ENCODE measurements at places on chromosomes 6 and 20. TPM values are rescaled to one million over a fixed set of nuclear protein-coding genes. Genes with fewer than 3 reads are reported as not detected.

DNA sequence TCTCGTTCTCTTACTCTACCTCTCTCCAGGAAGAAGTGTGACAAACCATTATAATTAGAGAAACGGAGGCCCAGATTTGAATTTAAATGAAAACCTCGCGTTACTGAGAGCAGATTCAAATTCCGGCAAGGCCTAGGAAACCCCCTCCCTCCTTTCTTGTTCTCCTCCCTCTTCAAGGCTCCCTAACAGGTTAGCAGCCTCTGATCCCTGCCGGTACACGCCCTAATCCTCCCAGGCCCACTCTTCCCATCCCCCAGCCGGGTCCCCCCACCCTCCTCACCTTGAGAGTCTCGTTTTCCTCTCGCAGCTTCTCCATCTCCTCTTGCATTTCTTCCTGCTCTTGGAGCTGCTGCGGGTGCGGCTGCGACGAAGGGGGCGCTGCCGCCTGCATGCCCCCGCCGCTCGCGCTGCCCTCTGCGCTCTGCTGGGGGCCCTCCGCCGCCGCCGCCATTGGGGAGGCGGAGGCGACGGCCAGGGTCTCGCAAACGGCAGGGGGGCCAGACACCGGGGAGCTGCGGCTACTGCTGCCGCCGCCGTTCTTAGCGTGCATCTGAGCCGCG lies 3.8 kb downstream of the MTCL3 start:
- no peak for DNase-seq

- no peak for DNase-seq
These were observed 339.6 kb upstream of the PRDM1 start for GRCh38 chr6:105746509-105746908.

DNA sequence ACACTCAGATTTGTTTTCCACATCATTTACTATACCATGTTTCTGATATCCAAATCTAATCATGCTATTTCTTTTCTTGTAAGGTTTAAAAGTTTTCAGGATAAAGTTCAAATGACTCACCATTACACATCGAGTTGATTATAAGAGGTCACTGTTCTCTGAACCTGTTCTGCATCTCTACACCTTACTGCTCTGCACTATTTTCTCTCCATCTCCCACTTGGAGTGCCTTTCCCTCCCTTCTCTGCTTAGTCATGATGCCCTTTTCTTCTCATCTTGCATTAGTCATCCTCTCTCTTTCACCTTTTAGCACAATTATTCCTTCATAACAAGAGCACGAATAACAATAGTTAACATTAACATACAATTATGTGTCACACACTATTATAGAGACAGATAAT lies 37.5 kb upstream of the FUT9 start:
- DNase-seq, result no peak

DNA sequence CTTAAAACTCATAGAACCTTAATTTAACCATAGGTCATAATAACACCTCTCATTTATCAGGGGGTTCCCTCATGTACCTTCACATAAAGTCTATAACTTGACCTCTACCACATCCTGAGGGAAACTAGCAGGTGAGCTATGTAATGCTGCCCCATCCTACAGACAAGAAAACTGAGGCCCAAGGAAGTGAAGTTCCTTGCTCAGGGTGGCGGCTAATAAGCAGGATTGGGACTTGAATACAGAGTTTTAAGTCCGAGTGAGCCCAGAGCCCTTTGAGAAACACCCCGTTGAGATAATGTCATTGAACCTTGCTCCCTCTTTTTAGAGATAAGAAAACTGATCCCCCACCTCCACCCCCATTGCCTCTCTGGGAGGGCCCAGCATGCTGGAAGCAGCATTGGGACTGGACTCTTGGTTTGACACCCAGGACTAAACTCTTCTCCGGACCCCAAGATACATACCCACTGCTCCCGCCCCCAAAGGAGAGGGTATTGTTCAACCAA lies 429 bp downstream of the BNIP5 start:
- DNase-seq, result no peak

- no peak for DNase-seq
These were observed 313.9 kb downstream of the THBS2 start for GRCh38 chr6:168939796-168940195.

- DNase-seq, result peak; percentile 62
These were observed 50.0 kb downstream of the SYNJ2 start for GRCh38 chr6:158031381-158032353.

DNA sequence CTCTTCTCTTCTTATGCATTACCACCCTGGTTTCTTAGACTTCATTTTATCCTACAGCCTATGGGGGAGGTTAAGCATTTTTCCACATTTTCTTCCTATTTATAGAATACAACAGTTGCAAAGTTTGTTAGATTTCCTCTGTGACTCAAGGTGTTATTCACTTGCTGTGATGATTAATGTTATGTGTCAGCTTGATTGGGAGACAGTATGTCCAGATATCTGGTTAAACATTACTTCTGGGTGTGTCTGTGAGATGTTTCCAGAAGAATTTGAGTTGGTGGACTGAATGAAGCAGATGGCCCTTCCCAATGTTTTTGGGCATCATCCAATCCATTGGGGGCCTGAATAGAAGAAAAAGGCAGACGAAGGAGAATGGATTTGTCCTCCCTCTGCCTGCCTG lies 131.3 kb downstream of the C6orf118 start:
- DNase-seq, result no peak

GRCh38 chr6:35962779-35963560 lies 42.1 kb upstream of the SRPK1 start:
- DNase-seq, result no peak

GRCh38 chr6:48078120-48078519 lies 32.9 kb downstream of the PTCHD4 start:
- no peak for DNase-seq

GRCh38 chr6:111456208-111456607 lies 26.8 kb downstream of the REV3L start:
- no peak for DNase-seq

GRCh38 chr6:45781890-45782289 lies 233.8 kb downstream of the CLIC5 start:
- DNase-seq, result no peak

- DNase-seq, result no peak
These were observed 1.3 kb downstream of the NUP153 start for GRCh38 chr6:17705428-17705777.

DNA sequence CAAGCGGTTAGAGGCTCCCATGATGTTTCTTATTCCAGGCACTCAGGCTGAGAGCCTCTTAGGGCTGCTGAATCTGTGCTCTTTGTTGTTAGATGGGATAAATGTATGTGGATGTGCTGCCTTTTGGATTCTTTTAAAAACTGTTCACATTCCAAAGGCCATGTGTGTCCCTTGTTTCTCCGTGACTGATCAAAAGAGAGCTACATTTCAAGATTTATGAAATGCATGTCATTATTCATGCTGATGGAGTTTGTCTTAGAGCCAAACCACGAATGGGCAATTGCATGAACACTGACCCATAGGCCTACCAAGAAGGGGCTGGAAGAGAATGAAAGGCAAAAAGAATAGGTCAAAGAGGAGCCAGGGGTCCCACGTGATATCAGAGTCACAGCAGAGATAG lies 104.9 kb upstream of the TSHZ2 start:
- DNase-seq, result no peak

DNA sequence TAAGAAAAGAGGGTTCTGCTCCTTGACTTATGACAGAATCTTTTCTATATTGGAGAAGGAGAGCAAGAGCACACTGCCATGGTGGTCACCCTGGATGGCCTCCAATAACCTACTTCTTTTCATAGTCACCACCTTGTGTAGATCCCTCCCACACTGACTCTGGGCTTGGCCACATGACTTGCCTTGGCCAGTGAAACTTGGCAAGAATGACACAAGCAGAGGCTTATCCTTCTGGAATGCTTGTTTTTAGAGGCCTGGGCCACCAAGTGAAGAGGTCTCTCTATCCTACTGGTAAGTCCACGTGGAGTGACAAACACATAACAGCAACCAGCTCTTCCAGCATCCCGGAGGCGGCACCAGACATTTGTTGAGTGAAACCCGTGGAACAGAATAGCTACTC lies 349.4 kb upstream of the JARID2 start:
- DNase-seq, result no peak

- no peak for DNase-seq
These were observed 9.6 kb upstream of the FOXF2 start for GRCh38 chr6:1379788-1380147.

- no peak for DNase-seq
These were observed 479.5 kb downstream of the CD83 start for GRCh38 chr6:14597090-14597489.

DNA sequence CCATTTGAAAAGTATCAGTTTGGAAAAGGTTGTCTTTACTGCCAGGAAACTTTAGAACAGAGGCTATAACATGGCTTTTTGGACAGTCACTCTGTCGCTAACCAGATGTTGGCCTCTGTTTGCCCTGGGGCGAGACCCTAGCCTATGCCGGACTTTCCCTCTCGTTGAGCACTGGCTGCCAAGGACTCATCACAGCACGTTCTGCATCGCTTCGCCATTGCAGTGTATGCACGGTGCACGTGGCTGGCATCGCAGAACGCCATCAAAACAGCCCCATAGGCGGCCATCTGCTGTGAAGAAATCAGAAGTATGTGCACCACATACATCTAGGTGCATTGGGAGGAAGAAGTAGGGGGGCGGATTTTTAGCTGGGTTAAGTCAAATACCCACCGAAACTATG lies 156.4 kb downstream of the EYA2 start:
- DNase-seq, result no peak

DNA sequence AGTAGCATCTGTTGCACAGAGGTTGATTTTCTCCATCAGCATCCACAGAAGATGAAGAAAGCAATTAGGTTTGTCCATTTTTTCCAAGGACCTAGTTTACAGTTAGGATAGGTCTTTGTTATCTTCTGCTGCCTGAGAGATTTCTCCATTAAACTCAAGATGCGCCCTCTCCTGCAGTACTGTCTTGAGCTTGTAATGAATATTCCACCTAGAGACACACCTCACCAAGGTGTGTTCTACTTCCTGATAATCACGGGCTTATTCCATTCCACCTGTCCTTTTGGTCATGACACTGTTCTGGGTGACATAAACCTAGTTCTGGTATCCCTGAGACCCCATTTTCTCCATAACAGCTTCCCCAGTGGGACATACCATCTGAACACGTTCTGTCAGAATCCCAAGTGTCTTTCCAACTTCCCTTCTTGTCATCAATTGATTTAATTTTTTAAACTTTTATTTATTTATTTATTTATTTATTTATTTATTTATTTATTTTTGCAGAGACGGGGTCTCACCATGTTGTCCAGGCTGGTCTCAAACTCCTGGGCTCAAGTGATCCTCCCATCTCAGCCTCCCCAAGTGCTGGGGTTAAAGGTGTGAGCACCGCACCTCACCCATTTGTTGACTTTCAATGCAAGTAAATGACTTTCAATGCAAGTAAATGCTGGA lies 75.6 kb upstream of the HS3ST5 start:
- no peak for DNase-seq

DNA sequence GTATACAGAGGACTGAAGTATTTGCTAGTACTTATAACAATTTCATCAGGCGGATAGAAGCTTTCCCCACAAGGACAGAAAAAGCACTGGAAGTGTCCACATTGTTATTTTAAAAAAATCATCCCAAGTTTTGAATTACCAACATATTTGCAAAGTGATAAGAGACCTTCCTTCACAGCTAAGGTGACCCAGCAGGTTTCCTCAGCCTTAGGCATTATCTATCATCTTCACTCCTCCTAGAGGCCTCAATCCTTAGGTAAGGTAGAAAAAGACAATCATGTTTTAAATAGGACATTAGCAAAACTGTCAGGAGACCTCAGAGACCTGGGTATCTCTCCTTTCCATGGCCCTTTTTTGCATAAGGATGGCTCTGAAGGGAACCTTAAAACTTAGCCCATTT lies 72.5 kb upstream of the CHD6 start:
- DNase-seq, result no peak

DNA sequence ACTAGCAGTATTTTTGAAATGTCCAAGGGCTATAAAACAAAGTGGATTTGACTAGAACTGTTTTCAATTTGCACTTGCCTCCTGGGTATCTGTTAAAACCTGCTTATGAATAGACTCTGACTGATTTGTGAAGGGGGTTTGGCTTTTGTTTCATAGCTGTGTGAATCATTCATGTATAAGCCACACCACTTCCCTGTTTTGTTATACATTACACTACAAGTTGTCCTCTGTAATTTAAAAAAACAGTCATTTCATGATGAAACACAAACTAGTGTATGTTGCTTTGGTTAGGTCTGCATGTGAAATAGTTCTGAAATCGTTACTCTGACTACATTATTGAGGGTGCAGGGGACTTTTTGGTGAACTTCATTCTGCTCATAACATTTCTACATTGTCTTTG lies 121.7 kb downstream of the NKAIN2 start:
- DNase-seq, result no peak

GRCh38 chr20:62066339-62066982 lies 780 bp upstream of the TAF4 start:
- DNase-seq, result peak; percentile 59

DNA sequence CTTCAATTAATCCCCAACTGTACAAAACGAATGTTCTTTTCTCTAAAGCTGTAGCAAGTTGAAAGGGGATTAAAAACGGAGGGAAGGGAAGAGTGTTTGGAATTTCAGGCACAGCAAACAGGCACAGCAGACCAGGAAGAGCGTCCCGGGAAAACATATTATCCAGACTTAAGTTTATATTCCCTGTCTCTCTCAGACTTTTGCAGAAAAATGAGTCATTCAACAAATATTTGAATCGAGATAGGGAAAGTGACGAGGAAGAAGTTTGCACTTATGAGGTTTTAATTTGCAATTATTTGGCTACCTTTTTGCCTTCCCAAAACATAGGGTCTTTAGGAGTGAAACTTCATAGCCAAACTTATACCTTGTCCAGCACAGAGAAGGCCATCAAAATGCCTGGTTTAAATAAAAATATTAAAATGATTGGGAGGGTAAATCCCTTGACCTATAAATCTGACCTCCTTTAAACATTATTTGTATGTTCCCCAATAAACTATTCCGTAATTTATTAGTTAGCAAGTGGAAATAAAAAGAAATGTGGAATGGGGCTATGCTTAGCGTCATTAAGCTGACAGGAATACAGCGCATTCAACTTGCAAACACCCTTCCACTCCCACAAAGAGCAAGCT lies 16.0 kb downstream of the HFE start:
- no peak for DNase-seq

GRCh38 chr20:1654996-1655395 lies 2.6 kb downstream of the SIRPG start:
- no peak for DNase-seq

- no peak for DNase-seq
These were observed 44.8 kb downstream of the UBE2V1 start for GRCh38 chr20:50068041-50068651.

- DNase-seq, result peak; percentile 82
These were observed 15.2 kb upstream of the ZNF335 start for GRCh38 chr20:45987108-45987780.

GRCh38 chr6:53694810-53695394 lies 29.3 kb upstream of the KLHL31 start:
- no peak for DNase-seq

GRCh38 chr6:163469459-163469985 lies 55.0 kb downstream of the QKI start:
- no peak for DNase-seq

Gene ZC2HC1B
- total RNA-seq, result not detected

Gene GNAS-AS1
- total RNA-seq, result 0.65 TPM

Gene KCNG1
- 0.13 TPM for total RNA-seq

Gene MLIP
- not detected for total RNA-seq

Gene WFDC10B
- not detected for total RNA-seq

Gene EPPIN
- total RNA-seq, result not detected

Gene CLDN20
- not detected for total RNA-seq

Gene GSTA2
- not detected for total RNA-seq

Gene ADAM33
- total RNA-seq, result not detected

Gene STAU1
- 60.5 TPM for total RNA-seq

Gene OPN5
- not detected for total RNA-seq

Gene RIPOR2
- 240 TPM for total RNA-seq

Gene KHDC1L
- total RNA-seq, result not detected
